T-cell (primary cell): ENCODE measurements at places on chromosomes 1 and 21. TPM values are rescaled to one million over a fixed set of nuclear protein-coding genes. Genes with fewer than 3 reads are reported as not detected.

The SPRR2A gene
- not detected for total RNA-seq

The NT5C1A gene
- not detected for total RNA-seq

The PADI2 gene
- total RNA-seq = 0.23 TPM

The CSDE1 gene
- total RNA-seq = 411 TPM

The SYT14 gene
- not detected for total RNA-seq

DNA sequence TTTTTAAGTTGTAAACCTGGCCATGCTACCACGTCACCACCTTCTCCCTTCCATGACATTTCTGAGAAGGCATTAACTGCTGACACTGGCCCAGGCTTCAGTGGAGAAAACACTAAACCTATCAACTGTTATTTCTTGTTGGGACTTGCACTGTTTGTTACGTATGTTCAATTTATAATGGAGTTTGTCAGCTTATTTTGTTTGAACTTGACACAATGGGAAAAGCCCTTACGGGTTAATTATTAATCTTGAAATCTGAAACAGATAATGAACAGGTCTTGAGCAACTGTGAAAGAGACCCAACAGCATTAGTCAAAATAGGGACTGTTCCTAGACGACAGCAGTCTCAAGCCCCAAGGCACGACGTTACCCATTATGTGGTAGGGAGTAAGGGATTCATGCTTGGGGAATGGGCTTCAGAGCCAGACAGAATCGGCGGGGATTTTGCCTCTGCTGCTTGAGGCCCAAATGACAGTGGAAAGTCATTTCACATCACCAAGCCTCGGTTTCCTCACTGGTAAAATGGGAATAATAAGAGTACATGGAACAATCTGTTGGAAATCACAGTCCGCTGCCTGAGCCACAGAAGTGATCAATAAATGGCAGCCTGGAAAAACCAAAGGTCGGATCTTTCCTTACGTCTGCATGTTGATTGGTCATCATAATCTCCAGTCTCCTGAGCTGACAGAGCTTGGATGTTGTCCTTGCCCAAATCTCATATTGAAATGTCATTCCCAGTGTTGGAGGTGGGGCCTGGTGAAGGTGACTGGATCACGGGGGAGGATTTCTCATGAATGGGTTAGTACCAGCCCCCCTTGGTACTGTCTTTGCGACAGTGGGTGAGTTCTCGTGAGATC is 44.5 kb downstream of the TIAM1 start:
- no peak for DNase-seq
- H3K4me3 ChIP-seq = no peak overlapping the region
- H3K4me1 ChIP-seq = no peaks in the 10 kb centered on the region
- no peaks in the 10 kb centered on the region for H3K27me3 ChIP-seq

DNA sequence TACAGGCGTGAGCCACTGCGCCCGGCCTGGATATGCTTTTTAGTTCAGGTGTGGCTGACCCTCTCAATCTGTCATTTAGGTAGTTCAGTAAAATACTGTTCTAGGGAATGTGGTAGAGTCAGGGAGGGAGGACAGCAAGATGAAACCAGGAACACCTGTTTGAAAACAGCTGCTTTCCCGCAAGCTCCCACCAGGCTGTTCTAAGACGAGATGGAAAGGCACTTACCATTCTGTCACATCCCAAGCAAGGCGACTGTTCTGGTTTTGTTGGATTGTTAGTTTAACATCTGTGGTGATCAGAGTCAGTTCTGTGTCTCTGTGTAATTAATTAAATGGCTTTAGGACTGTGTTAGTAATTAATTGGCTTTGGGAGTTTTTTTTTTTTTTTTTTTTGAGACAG is 2.9 kb downstream of the CHAF1B start:
- H3K4me1 ChIP-seq = no peaks in the 10 kb centered on the region
- H3K36me3 ChIP-seq = no peaks in the 10 kb centered on the region
- DNase-seq = no peak
- no peaks in the 10 kb centered on the region for H3K27me3 ChIP-seq

DNA sequence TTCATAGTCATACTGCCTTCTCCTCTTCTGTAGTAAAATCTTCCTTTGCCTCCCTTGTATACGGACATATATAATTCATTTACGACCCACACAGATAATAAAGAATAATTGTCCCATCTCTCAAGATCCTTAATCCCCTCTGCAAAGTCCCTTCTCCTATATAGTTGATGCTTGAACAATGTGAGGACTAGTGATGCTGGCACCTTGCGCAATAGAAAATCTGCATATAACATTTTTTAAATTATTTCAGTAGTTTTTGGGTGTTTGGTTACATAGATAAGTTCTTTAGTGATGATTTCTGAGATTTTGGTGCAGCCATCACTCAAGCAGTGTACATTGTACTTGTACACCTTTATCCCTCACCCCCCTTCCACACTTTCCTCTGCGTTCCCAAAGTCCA is 21.0 kb downstream of the DIRAS3 start:
- no peaks in the 10 kb centered on the region for H3K36me3 ChIP-seq
- DNase-seq = no peak
- no peaks in the 10 kb centered on the region for H3K27me3 ChIP-seq
- H3K4me3 ChIP-seq = no peak overlapping the region
- H3K27ac ChIP-seq = no peak overlapping the region

DNA sequence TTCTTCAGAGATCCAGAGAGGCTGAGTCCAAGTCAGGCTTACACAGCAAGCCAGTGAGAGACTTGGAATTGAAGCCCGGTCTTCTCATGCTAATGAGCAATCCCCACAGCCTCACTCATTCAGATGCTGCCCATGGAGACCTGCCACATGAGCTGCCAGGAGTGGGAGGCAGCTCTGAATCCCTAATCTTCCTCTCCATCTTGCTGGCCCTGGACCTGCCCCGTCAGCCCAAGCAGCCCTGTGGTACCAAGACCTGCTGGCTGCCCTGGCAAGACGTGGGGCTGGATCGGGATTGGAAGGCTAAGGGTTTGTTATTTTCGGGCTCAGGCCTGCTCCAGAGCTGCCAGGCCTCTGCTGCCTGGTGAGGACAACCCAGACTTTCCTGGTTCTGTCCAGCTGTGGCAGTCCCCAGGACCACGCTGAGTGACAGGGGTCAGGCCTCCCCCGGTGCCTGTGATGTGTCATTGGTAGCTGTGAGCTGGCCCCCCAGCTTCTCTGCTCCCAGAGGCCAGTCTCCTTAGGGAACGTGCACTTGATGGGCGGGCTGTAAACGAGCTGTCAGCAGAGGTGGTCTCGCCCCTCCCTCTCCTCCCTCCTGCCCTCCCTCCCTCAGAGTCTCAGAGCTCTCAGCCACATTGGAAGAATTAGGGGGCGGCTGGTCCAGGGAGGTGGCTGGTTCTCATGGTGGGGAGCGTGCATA is 135.0 kb downstream of the FOXD2 start:
- H3K36me3 ChIP-seq = no peaks in the 10 kb centered on the region
- no peak for DNase-seq
- no peaks in the 10 kb centered on the region for H3K27me3 ChIP-seq
- H3K4me3 ChIP-seq = no peak overlapping the region

GRCh38 chr1:178694923-178695525 is 30.0 kb upstream of the RALGPS2 start:
- H3K36me3 ChIP-seq = no peaks in the 10 kb centered on the region
- H3K4me1 ChIP-seq = no peaks in the 10 kb centered on the region
- DNase-seq = no peak
- no peak overlapping the region for H3K4me3 ChIP-seq

- H3K36me3 ChIP-seq = no peaks in the 10 kb centered on the region
- no peak for DNase-seq
- H3K27ac ChIP-seq = no peak overlapping the region
- no peak overlapping the region for H3K4me3 ChIP-seq
- peaks cover 13% of the 10 kb centered on the region for H3K4me1 ChIP-seq
- peaks cover 13% of the 10 kb centered on the region for H3K27me3 ChIP-seq
These were observed 120.2 kb upstream of the ERRFI1 start for GRCh38 chr1:8146257-8146855.
